ENCODE measurements at places on chromosomes 2 and 18.
A peak's percentile ranks its signal among the peaks of the same experiment; 100 is the strongest.

DNA sequence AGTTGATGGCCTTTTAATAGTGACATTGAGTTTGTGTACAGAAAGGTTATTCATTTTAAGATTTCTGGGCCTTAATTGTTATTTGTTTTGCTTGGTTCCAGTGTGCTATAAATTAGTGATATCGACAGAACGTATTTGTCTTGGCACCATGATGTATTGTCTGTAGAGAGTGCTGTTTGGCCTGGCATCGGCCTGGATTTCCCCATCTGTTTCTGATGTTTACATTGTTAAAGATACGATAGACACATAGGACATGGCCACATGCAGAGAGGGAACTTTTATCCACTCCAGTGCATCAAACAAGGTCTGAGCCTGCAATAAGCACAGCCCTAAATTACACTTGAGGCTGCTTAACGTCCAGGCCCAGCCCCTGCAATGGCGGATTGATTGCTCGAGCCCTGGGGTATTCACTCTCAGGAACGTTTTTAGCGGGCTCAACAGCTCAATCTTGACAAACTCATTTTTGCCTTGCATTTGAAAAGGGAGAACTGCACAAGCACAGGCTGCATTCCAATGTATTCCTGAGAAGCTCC is 144.7 kb downstream of the SLC4A3 start:
- H3K36me3 ChIP-seq = no peaks in the 10 kb centered on the region
- H3K27ac ChIP-seq = no peak overlapping the region
- H3K4me1 ChIP-seq = no peaks in the 10 kb centered on the region
- no peak for DNase-seq

- H3K27ac ChIP-seq = no peak overlapping the region
- no peaks in the 10 kb centered on the region for H3K36me3 ChIP-seq
- H3K4me3 ChIP-seq = no peak overlapping the region
- H3K4me1 ChIP-seq = peaks cover 3% of the 10 kb centered on the region
- H3K27me3 ChIP-seq = no peaks in the 10 kb centered on the region
These were observed 72.3 kb downstream of the SH3YL1 start for GRCh38 chr2:191311-192190.

DNA sequence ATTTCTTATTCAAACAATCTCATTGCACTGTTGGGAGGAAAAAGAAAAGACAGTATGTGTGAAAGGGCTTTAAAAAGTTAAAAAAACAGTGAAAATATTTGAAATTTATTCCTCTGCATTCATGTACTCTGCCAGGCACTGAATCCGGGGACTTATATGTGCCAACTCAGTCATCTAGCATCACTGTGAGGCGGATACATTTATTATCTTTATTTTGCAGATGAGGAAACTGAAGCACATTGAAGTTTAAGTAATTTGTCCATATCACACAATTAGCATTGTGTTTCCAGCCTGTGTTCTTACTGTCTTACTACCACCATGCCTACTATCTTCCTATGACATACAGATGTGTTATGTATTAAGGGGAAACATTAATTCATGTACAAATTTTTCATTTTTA is 1.8 kb downstream of the LCLAT1 start:
- H3K4me3 ChIP-seq = no peak overlapping the region
- H3K4me1 ChIP-seq = peaks cover 14% of the 10 kb centered on the region
- no peaks in the 10 kb centered on the region for H3K36me3 ChIP-seq
- no peak overlapping the region for H3K27ac ChIP-seq
- DNase-seq = no peak

- H3K36me3 ChIP-seq = no peaks in the 10 kb centered on the region
- no peak overlapping the region for H3K27ac ChIP-seq
- H3K4me3 ChIP-seq = no peak overlapping the region
These were observed 49.5 kb upstream of the BCL11A start for GRCh38 chr2:60602828-60603532.

DNA sequence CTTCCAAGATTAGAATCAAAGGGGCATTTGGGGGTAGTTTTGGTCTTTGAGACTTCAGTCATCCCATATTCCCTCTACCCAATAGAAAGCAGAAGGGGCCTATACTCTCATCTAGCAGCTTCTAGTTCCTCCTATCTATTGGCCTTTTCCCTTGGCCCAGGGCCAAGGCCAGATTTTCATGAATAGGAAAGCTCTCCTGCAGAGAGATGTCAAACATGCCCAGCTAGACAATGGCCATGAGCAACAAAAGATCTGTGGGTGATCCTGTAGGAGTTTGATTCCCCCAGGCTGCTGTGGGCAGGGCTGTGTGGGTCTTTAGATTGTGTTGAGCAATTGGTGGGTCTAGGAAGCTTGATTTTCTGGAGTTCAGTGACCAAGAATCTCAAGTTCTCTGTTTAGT is 2.9 kb upstream of the ADCYAP1 start:
- H3K4me1 ChIP-seq = no peaks in the 10 kb centered on the region
- H3K27me3 ChIP-seq = peaks cover 28% of the 10 kb centered on the region
- H3K27ac ChIP-seq = no peak overlapping the region

DNA sequence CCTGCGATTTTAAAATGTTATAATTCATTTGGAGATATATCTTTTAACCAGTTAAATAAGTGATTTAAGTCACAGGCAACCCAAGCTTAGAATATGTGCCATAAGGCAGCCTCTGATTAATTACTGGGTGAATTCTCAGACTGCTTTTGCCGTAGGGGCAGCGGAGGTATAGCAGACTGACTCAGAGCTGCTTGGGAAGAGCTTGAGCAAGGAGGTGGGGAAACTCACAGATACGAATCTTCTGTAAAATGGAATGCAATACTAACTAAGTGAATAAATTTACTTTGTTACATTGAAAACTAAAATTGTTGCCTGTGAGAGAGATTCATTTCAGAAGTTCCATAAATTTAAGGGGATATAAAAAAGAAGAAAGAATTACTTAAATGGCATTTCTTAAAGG is 115.4 kb downstream of the KYNU start:
- peak; percentile 62 for DNase-seq
- no peaks in the 10 kb centered on the region for H3K27me3 ChIP-seq
- H3K36me3 ChIP-seq = no peaks in the 10 kb centered on the region
- H3K4me3 ChIP-seq = no peak overlapping the region
- no peak overlapping the region for H3K27ac ChIP-seq
- H3K4me1 ChIP-seq = no peaks in the 10 kb centered on the region

DNA sequence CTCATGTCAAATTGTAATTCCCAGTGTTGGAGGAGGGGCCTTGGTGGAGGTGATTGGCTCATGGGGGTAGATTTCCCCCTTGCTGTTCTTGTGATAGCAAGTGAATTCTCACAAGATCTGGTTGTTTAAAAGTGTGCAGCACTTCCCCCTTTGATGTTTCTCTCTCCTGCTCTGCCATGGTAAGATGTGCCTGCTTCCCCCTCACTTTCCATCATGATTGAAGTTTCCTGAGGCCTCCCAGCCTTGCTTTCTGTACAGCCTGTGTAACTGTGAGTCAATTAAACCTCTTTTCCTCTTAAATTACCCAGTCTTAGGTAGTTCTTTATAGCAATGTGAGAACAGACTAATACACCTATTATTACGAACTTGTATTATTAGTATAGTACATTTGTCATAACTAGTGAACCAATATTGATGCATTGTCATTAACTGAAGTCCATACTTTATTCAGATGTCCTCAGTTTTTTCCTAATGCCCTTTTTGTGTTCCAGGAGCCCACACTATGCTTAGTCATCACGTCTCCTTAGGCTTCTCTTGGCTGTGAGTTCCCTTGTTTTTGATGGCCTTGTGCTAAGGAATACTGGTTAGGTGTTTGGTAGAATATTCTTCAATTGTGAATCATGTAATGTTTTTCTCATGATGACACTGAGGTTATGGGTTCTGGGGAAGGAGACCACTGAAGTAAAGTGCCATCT is 4.5 kb upstream of the MAP3K2 start:
- no peak overlapping the region for H3K27ac ChIP-seq
- H3K4me1 ChIP-seq = peaks cover 5% of the 10 kb centered on the region
- no peaks in the 10 kb centered on the region for H3K27me3 ChIP-seq
- no peak for DNase-seq
- H3K36me3 ChIP-seq = no peaks in the 10 kb centered on the region

- H3K27ac ChIP-seq = no peak overlapping the region
- H3K4me1 ChIP-seq = no peaks in the 10 kb centered on the region
- no peak for DNase-seq
- H3K27me3 ChIP-seq = no peaks in the 10 kb centered on the region
- no peaks in the 10 kb centered on the region for H3K36me3 ChIP-seq
- no peak overlapping the region for H3K4me3 ChIP-seq
These were observed 299.8 kb downstream of the LRATD1 start for GRCh38 chr2:14932285-14932684.

DNA sequence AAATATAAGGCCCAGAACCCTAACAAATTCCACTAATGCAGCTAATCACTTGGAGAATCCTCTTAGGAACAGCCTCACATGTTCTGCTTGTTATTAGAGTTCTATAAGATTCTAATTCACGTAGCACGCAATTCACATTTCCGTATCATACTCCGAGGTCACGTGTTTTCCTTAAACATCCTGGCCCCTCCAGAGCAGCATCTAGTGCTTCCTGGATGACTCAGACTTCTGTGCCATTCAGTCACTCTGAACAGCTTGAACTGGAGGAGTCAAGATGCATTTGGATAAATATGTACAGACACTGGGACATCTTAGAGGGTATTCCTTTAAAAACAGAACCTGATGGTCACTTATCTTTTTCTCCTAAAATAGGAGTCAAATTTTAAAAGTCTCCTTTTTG is 156.5 kb downstream of the MYO5B start:
- H3K27ac ChIP-seq = no peak overlapping the region
- H3K36me3 ChIP-seq = peaks cover 3% of the 10 kb centered on the region
- no peak overlapping the region for H3K4me3 ChIP-seq
- no peaks in the 10 kb centered on the region for H3K27me3 ChIP-seq

- no peaks in the 10 kb centered on the region for H3K27me3 ChIP-seq
- no peaks in the 10 kb centered on the region for H3K36me3 ChIP-seq
- no peaks in the 10 kb centered on the region for H3K4me1 ChIP-seq
- no peak within 1 kb of the TSS for H3K4me3 ChIP-seq
These were observed at the start of gene CCDC141 for GRCh38 chr2:179049546-179050311. Gene CCDC141 (minus strand): TSS chr2:179050137. CDS start chr2:179049941, 196 bp downstream.

DNA sequence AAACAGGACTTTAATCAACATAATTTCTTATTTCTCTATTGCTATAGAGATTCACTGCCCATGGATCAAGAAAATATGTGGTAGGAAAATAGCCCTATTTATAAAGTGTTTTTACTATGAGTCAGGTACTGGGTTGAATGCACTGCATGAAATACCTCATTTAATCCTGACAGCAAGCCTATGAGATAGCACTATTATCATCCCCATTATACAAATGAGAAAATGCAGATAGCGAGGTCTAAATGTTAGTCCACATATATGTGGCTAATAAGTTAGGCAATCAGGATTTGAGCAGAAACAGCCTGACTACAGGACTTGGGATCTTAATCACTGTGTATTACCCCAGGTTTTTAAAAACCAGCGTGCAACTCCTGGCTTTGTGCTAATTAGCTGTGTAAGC is 8.5 kb upstream of the LYPD1 start:
- H3K4me1 ChIP-seq = no peaks in the 10 kb centered on the region
- H3K36me3 ChIP-seq = no peaks in the 10 kb centered on the region
- no peak overlapping the region for H3K4me3 ChIP-seq
- no peak overlapping the region for H3K27ac ChIP-seq

- H3K27me3 ChIP-seq = no peaks in the 10 kb centered on the region
- no peaks in the 10 kb centered on the region for H3K36me3 ChIP-seq
- peak; percentile 38 for DNase-seq
These were observed 114.7 kb downstream of the FAM210A start for GRCh38 chr18:13611601-13612195.

GRCh38 chr2:195342061-195342460 is 315.0 kb upstream of the SLC39A10 start:
- DNase-seq = peak; percentile 37
- no peak overlapping the region for H3K27ac ChIP-seq
- no peak overlapping the region for H3K4me3 ChIP-seq
- no peaks in the 10 kb centered on the region for H3K27me3 ChIP-seq
- H3K4me1 ChIP-seq = no peaks in the 10 kb centered on the region

GRCh38 chr2:112622528-112622849 is 23.2 kb upstream of the SLC20A1 start:
- H3K4me1 ChIP-seq = peaks cover 7% of the 10 kb centered on the region
- peak; percentile 87 for DNase-seq
- no peak overlapping the region for H3K27ac ChIP-seq
- H3K27me3 ChIP-seq = no peaks in the 10 kb centered on the region
- no peak overlapping the region for H3K4me3 ChIP-seq

DNA sequence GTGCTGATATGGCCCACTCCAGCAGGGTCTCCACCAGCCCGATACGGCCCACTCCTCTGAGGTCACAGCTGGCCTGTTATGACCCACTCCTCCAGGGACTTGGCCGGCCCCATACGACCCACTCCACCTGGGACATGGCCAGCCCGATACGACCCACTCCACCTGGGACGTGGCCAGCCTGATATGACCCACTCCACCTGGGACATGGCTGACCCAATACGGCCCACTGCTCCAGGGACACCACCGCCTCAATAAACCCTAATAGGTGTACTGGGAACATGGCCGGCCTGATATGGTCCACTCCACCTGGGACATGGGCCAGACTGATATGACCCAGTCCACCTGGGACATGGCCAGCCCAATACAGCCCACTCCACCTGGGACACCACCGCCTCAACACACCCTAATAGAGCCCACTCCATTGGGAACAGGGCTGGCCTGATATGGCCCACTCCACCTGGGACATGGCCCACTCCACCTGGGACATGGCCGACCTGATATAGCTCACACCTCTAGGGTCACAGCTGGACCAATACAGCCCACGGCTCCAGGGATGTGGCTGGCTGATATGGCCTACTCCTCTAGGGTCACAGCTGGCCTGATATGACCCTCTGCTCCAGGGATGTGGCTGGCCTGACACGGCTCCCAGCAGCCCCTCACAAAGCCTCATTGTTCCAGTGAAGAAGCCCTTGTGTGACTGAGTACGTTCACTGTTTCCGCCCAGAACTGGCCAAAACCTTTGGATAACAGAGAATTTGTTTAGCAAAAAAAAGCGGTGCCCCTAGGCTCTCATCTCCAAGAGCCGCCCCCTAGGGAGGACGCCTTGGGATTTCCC is 245.6 kb downstream of the HDAC4 start:
- no peak overlapping the region for H3K27ac ChIP-seq
- no peaks in the 10 kb centered on the region for H3K36me3 ChIP-seq
- DNase-seq = no peak
- H3K27me3 ChIP-seq = no peaks in the 10 kb centered on the region

DNA sequence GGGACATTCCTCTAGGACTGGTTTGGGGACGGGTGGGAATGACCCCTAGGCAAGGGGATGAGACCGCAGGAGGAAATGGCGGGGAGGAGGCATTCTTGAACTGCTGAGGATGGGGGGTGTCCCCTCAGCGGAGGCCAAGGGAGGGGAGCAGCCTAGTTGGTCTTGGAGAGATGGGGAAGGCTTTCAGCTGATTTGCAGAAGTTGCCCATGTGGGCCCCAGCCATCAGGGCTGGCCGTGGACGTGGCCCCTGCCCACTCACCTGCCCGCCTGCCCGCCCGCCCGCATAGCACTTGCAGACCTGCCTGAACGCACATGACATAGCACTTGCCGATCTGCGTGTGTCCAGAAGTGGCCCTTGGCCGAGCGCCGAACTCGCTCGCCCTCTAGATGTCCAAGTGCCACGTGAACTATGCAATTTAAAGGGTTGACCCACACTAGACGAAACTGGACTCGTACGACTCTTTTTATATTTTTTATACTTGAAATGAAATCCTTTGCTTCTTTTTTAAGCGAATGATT is 4.9 kb downstream of the INHBB start:
- no peaks in the 10 kb centered on the region for H3K4me1 ChIP-seq
- no peak overlapping the region for H3K27ac ChIP-seq
- no peak overlapping the region for H3K4me3 ChIP-seq
- peak; percentile 57 for DNase-seq
- H3K36me3 ChIP-seq = no peaks in the 10 kb centered on the region

GRCh38 chr2:62604336-62604735 is 98.3 kb upstream of the TMEM17 start:
- H3K4me3 ChIP-seq = no peak overlapping the region
- no peaks in the 10 kb centered on the region for H3K36me3 ChIP-seq
- no peak overlapping the region for H3K27ac ChIP-seq
